Stimulated activated CD8-positive, alpha-beta memory T cell treated with anti-CD3 and anti-CD28 coated beads, Interleukin-12 subunit alpha, Interleukin-12 subunit beta, amount 100 ng/mL, for 1 hour (primary cell): ENCODE measurements at places on chromosomes 5 and 9.

- DNase-seq = no peak
Measured at GRCh38 chr5:159409801-159410200, 79.5 kb upstream of the IL12B start.

GRCh38 chr5:153555420-153556114 is 65.1 kb downstream of the GRIA1 start:
- DNase-seq = no peak

GRCh38 chr5:63953217-63953616 is 9.0 kb downstream of the HTR1A start:
- DNase-seq = no peak

DNA sequence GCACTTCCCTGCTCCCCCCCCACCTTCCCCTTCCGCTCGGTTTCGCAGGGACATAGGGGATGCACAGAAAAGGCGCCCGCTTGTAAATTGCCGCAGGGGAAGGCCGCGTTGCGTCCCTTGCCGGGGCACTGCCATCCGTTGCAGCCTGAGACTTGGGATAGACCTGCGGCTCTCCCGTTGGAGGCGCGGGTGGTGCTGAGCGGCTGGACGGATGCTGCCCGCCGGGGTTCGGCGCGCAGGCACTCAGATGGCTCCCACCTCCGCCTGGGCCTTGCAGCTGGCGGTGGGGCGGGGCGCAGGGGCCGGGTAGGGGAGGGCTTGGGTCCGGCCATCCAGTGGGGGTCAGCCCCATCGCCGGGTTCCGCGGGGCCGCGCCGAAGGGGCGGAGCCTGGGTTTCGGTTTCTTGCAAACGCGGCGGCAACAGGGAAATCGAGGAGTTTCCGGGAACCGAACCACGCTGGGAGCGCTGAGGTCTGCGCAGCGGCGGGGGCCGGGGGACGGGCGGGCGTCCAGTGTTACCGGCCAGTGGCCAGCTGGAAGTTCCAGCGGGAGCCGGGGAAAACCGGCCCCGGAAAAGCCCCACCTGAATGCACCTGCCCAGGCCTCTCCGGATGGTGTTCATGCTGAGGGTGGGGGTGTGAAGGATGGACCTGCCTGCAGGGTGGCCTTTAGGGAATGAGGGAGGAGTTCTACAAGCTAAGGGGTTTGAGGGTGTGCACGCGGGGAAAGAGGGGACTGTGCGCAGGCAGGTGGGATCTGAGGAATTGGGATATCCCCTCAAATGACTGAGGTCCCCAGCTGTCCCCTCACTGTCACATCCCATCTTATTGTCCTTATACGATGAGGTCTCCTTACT is 6.3 kb upstream of the IRF1 start:
- no peak for DNase-seq

- DNase-seq = no peak
Measured at GRCh38 chr9:11319538-11319937, 706.7 kb upstream of the PTPRD start.

DNA sequence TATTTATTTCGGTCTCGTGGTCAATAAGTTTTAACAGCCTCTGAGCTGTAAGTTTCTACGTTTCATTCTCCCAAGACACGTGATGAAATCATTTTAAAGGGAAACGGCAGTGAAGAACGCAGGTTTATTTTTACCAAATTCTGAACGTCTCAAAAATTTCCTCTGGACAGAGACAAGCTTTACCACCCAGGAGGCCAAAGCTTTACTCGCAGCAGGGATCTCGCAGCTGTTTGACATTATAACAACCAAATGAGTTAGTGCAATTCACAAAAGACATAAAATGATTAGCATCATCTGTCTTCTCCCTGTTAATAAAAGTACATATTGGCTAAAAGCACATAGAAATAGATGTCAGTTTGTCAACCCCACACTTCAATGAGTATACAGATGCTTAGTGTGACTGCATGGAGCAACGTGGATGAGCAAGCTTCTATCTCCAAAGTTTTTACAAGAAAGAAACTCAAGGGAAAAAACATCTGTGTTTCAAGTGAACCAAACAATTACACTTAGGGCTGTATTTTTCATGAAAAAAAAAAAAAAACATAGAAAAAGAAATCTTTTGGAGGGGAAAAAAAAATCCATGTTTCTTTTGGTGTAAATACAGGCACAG is 2.5 kb downstream of the SEMA5A start:
- DNase-seq = no peak

DNA sequence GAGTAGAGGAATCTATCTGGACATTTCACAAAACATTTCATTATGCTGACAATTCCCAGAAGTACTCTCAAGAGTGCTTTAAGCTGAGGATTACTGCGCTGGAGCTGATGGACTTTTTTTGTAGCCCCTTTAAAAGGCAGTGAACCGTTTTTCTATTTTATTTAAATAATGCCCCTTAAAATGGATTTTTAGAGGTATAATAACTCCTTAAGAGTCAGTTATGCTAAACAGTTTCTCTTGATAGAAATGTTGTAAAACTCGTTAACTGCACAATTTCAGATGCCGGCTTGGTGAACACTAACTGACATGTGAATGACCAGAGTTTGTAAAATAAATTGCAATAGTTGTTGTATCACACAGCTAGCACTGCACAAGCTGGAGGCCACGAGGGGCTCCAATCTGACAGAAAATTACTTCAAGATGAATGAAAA is 174.0 kb downstream of the NR2F1-AS1 start:
- DNase-seq = no peak

GRCh38 chr5:141669520-141669919 is 12.5 kb downstream of the ARAP3 start:
- DNase-seq = no peak

DNA sequence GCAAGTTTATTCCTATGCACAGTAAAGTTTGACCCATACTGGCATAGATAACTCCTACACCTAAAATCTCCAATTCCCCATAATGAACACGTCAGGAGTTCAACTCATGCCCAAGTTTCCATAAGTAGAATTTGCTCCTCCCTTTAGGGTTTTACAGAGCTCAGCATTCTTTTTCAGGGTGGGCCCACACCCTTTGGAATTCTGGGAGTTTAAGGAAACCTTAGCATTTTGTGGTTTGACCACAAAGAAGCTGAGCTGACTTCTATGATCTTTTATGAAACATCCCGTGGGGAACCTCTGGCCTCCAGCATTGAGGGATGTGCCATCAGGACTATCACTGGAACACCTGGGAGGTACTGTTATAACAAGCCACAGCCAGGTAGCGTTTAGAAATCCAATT is 220.6 kb upstream of the MAP3K1 start:
- DNase-seq = no peak

- DNase-seq = no peak
Measured at GRCh38 chr5:14415698-14416074, 165.9 kb upstream of the OTULINL start.

DNA sequence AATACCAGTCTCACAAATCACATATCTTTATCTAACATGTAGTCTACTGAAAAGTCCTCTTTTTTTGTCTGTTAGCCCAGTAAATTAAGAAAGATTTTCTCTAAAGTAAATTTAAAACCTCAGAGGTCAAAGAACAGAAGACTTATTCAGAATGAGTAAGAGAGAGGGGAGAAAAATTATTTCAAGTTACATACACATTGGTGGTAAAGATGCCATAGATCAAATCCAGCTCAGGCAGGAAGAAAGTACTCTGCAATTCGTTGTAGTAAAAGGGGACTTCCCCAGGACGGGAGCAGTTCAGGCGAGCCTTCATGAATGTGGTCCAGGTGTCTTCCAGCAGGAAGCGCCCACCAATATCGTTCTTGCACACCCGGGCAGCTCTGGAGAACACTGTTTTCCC is 344.1 kb downstream of the SEMA5A start:
- no peak for DNase-seq

GRCh38 chr5:66100851-66101250 is 43.2 kb upstream of the SREK1 start:
- DNase-seq = no peak

DNA sequence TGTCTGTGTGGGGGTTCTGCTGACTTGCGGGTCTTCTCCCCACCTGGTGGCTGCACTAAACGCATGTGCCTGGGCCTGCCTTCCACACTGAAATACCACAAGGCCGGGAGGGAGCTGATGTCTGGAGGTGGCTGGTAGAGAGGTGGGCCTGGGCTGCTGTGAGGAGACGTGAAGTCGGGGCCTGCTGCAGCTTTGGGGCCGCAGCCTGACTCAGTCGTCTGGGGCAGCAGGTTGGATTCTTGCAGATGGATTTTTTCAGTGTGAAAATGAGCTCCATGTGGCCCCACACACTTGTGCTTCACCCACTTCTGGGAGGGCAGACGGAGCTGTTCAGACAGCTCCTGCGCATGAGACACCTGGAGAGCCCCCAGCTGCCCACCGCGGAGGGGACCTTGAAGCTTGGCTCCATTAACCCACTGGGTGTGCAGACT is 29.3 kb downstream of the COL5A1 start:
- no peak for DNase-seq

- no peak for DNase-seq
Measured at GRCh38 chr5:66931651-66932050, 264.9 kb downstream of the CD180 start.

DNA sequence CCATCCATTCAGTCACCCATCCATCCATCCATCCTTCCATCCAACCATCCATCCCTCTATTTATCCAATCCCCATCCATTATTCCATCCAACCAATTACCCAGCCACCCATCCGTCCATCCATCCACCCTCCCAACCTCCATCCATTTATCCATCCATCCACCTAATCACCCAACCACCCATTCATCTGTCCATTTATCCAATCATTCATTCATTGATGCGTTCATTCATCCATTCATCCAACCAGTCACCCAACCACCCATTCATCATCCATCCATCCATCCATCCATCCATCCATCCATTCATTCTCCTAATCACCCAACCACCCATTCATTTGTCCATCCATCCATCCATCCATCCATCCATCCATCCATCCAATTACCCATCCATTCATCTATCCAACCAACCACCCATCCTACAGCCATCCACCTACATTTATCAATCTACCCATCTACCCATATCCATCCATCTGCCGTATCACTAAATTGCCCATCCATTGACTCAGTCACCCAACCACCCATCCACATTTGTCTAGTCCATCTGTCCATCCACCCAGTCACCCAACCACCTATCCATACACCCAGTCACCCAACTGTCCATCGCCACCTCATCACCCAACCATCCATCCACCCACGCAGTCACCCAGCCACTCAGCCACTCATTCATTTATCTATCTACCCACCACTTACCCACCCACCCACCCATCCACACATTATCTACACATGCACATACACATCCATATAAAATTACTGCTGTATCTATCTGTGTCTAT is 165.4 kb downstream of the TRIO start:
- DNase-seq = no peak

- DNase-seq = no peak
Measured at GRCh38 chr5:16051246-16051755, 128.3 kb downstream of the MARCHF11 start.

- no peak for DNase-seq
Measured at GRCh38 chr5:139461176-139461575, 1.4 kb downstream of the ECSCR start.
